Activated naive CD8-positive, alpha-beta T cell treated with anti-CD3 and anti-CD28 coated beads for 36 hours (primary cell): ENCODE measurements at places on chromosomes 3 and 15. TPM values are rescaled to one million over a fixed set of nuclear protein-coding genes. Genes with fewer than 3 reads are reported as not detected.
A peak's percentile ranks its signal among the peaks of the same experiment; 100 is the strongest.

GRCh38 chr15:75182187-75183131 lies 19.2 kb upstream of the C15orf39 start:
- DNase-seq, result no peak

GRCh38 chr3:34646911-34647460 lies 848.6 kb downstream of the PDCD6IP start:
- no peak for DNase-seq

DNA sequence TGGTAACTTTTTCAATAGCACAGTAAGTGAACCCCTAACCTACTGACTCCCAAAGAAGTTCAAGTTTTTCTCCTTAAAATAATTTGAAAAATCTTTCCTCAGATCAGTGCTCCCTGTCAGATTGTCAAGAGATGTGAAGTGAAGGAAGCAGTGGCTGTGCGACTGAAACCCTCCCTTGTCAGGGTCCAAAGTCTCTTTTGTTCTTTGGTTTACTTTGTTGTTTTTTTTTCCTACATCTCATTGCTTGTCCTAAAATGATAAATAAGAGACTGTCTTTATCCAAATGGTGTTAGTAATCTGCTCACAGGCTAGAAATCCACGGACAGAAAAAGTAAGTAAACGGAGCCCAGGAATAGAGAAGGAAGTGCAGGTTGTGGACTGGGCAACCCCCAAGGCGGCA lies 976 bp upstream of the DPPA4 start:
- no peak for DNase-seq

The NUP210 gene
- total RNA-seq, result 131 TPM

DNA sequence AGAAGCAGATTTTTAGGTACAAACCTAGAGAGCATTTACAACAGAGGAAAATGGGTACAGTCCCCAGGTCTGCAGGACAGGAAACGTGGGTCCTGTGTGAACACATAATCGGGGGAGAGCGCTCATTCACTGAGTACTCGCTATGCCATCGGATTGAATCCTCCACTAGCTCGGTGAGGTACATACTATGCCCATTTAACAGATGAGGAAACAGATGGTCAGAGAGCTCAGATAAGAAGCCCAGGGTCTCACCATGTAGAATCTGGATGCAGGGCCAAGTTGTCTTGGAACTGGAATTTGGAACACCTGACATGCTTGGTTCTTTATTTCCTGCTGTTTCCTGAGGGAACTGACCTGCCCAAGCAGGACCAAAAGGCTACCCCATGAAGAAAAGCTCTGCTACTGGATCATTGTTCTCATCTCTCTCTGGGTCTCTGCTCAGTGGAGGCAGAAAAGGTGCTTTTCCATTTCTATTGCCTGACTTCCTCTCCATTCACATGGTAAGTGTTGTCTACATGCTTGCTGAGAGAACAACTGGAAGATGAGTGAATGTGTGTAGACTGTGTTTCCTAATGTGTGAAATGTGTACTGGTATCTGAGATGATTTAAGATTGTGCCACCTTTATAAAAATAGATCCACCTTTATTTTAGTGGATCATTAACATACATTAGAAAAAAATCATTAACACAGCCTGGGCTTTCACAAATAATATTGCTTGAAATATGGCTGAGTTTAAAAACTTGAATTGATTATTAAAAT lies 89.1 kb downstream of the TGFBR2 start:
- no peak for DNase-seq

GRCh38 chr3:193680220-193680619 lies 87.2 kb downstream of the OPA1 start:
- DNase-seq, result no peak

DNA sequence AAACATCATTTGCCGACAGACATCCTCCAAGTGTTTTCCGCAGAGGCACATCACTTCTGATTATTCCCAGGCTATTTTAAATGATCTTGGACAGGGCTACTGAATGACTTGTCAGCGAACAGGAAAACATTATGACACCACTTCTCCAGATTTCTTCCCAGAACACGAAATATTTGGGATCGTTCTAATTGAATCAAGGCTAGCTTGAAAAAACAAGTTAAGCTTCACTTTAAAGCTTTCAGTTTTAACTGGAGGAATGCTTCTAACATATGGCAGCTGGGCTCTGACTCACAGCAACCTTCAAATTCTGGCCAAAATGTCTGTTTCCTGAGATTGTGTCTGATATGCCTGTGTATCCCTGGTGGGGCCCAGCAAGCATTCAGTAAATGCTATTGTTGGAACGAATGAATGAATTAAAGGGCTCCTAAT lies 127.0 kb upstream of the ICE2 start:
- DNase-seq, result no peak

DNA sequence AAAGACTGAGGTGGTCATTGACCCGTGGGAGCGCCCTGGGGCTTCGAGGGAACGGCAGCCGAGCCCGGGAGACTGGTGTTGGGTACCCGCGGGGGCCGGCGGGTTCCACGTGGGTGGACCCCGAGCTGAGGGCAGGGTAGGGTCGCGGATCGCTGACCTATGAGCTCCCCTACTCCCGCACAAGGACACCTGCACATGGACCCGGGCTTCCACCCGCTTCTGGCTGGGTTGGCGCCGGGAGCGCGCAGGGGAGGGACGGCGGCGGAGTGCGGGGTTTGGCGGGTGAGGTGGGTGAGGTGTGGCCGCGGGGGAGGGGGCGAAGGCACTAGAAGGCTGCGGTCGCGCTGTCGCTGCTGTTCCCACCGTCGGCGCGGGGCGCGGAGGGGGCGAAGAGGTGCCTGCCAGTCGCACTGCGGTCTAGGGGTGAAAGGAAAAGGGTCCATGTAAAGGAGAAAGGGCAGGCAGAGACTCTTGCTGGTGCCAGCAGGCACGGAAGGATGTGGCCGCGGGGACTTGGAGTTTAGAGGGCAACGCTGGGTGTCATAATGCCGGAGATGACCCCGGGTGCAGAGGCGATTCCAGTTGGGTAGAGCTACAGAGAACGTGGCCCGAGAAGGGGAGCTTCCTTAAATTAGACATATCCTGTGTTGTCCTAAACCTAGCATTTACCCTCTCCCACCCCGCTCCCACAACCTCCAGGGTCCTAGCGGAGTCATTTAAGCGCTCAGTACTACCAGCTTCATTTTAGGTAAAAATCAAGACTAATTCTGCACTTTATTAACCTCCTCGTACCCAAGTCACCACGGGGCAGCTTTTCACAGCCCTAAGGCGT lies 245.9 kb upstream of the TOPAZ1 start:
- DNase-seq, result peak; percentile 12

The GABRR3 gene
- total RNA-seq, result not detected
